DMS79 (cell line): ENCODE measurements at places on chromosomes 4 and X.

GRCh38 chr4:71664366-71664765, 119.5 kb downstream of the GC start:
- no peak for DNase-seq

GRCh38 chr4:146255463-146255862, 41.1 kb downstream of the REELD1 start:
- no peak for DNase-seq

GRCh38 chr4:188647820-188648370, 508.7 kb downstream of the TRIML1 start:
- no peak for DNase-seq

GRCh38 chr4:67933755-67934154, 29.5 kb downstream of the TMPRSS11A start:
- DNase-seq = no peak
